ENCODE measurements at places on chromosomes 16 and 17.

- DNase-seq = no peak
Measured at GRCh38 chr17:737561-738113, 5.2 kb downstream of the TLCD3A start.

GRCh38 chr17:58338841-58339754 is 10.5 kb upstream of the TSPOAP1 start:
- DNase-seq = no peak

GRCh38 chr16:48361012-48361411 is 24.2 kb downstream of the SIAH1 start:
- DNase-seq = no peak

DNA sequence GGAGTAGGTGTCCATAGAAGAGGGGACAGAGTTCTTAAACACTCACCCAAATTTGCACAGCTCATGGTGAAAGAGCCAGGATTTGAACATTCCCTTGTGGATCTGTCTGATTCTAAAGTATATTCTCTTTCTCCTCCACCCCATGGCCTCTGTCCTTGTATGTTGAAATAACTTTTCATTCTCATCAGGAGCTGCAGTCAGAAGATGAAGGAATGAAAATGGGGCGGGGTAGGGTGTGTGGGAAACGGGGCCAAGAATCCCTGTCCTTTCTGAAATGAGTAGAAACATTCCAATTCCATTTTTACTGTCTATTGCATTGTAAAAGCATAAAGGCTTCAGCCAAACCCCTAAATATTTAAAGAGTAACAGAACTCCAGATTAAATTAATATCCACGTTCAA is 42.8 kb downstream of the NOG start:
- DNase-seq = no peak

DNA sequence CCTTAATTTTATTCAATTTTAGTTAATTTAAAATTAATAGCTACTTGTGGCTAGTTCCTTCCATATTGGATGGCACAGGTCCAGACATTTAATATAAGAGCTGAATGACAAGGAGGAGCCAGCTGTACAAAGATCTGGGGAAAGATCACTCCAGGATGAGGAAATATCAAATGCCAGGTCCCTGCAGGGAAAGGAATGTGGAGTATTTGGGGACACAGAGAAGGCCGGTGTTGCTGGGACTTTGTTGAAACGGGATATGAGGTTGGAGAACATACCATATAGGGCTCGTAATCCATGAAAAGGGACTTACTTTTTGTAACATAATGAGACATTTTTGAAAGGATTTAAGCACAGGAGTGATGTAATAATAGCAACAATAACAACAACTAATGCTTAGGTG is 426.8 kb downstream of the HS3ST4 start:
- no peak for DNase-seq

DNA sequence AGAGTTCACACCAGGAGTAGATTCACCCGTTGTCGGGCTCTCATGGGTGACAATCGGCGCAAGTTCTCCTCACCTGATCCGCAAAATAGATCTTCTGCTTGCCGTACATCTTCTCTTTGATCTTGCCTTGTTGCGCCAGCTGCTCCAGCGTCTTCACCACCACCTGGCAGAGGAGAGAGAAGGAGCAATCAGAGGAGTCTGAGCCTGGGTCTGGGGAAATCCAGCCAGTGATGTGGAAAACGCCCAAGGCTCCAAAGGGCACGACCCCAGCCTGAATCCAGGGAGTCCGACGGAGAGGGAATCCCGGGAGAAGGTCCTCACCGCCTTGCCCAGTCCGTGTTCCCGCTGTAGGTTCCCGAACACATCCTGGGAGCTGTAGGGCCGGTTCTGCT is 393 bp downstream of the PSMC3IP start:
- no peak for DNase-seq

- no peak for DNase-seq
Measured at GRCh38 chr17:49830605-49831004, 17.3 kb downstream of the TAC4 start.

GRCh38 chr16:66857437-66857836 is 13.2 kb downstream of the CA7 start:
- no peak for DNase-seq

GRCh38 chr17:7849751-7850504 is 4.9 kb upstream of the TMEM88 start:
- no peak for DNase-seq

DNA sequence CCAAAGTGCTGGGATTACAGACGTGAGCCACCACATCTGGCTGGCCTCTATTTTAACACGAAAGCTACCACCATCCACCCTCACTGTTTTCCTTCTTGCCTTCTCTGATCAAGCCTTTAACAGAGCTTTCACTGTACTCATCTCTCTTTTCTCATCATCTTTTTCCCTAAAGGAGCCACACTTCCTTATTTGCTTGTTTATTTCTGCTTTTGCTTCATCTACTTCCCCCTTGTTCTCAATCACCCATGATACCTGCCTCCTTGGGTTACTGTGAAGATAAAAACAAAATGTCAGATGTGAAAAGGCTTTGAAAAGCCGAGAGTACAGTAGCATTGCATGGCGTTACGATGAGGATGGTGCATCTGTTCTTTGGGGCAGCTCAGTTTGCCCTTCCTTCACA is 79.9 kb downstream of the ZNF18 start:
- no peak for DNase-seq

GRCh38 chr16:50611332-50611934 is 63.2 kb downstream of the NKD1 start:
- DNase-seq = no peak

DNA sequence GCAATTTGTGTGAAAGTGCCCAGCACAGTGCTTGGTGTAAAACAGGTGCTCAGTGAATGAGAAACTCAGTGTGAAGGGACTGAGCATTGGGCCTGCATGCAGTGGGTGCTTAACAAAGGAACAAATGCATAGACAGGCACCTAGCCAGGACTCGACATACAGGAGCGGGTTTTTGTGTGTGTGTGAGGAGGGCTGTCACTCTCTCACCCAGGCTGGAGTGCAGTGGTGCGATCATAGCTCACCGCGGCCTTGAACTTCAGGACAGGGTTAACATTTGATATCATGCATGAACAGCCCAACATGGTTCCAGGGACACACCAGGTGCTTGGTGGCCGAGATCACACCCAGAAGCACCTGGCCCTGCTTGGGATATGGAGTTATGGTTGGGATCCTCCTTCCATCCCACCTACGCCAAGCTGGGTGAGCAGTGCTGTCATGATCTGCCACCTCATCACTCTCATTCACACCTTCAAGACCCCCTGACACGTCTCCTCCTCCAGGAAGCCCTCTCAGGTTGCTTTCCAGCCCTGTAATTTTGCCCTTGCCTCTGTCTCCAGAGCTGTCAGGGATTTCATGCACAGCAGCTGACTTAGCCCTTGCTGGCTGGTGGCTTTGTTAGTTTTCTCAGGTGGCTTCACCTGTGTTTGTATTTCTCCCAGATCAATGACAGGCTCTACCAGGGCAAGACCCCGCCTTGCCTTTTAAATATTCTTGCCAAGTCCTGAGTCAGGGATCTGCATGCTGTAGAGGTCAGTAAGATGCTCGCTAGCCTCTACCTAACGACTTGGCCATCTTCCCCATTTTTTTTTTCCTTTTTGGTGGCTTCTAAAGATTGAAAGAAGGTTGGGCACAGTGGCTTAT is 66.4 kb downstream of the OR1D5 start:
- no peak for DNase-seq

- DNase-seq = no peak
Measured at GRCh38 chr17:78407387-78408000, 29.0 kb downstream of the PGS1 start.

GRCh38 chr16:63876103-63876502 is 1245.8 kb downstream of the CDH11 start:
- DNase-seq = no peak

DNA sequence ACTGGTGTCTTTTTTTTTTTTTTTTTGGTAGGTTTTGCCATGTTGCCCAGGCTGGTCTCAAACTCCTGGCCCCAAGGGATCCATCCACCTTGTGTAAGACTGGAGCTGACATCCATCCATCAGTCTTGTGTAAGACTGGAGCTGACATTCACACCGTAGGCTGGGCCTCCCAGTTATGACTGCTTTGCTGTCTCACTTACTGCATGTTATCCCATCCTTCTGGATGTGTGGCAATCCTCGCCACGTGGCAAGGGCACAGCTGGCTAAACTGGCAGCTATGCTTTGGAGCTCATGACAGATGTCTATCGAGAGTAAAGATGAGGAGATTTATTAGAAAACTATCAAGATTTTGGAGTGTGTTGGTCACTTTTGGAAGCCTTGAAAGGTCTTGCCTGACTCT is 115.1 kb downstream of the ABCA8 start:
- DNase-seq = no peak

DNA sequence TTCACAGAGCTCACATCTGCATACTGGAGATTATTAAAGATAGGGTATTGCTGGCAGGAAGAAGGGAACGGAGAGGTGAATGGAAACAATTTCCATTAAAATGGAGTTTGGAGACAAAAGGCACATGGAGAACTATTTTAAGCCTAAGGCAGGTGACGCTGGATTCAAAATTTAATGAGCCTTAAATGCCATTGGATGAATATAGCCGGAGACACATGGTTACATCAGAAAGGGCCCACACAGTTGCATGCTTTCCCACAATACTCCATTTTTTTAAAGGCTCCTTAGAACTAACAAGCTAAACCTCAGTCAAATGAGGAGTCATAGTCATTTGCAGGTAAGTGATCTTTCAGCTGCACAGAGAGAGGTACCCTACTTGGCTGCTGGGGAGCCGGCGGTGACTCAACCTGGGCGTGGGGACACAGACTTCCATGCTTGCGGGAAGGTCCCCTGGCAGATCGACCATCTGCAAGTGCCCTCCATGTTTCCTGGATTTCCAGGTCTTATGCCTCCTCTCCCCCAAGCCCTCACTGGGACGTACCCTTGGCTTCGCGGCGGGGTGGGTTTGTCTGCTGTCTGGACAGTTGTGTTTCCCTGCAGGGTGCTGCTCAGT is 259.2 kb downstream of the CBLN1 start:
- DNase-seq = no peak

GRCh38 chr16:18839555-18839954 is 38.2 kb upstream of the ARL6IP1 start:
- DNase-seq = no peak

DNA sequence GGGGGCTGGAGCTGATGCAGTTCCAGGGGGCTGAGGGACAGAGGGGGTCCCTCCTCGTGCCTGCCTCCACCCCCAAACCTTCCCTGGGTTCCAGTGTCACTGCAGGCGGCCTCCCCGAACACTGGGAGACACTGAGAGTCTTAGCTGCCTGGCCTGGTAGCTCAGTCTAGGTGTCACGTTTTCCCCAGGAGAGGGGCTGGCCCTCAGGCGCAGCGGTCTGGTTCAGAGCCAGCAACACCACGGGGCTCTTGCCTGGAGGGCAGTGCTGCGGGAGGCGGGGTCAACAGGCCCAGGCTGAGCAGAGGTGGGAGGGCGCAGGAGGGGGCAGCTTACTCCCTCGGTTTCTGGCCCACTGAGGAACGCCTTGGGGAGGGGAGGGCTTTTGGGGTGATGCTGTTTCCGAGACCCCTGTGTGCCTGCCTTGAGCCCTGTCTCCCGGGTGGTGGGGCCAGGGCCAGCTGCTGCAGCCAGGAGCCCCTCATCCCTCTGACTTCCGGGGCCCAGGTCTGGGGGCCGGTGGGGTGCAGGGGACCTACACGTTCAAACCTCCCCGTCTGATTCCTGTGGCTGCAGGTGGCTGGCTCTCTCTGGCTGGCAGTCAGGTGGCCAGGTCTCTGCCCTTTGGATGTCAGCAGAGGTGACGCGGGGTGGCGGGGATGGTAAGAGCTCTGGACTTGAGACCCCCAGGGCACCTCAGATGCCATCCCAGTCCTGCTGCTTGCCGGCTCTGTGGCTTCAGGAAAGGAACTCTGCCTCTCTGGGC is 89.3 kb upstream of the GSE1 start:
- peak; percentile 45 for DNase-seq

DNA sequence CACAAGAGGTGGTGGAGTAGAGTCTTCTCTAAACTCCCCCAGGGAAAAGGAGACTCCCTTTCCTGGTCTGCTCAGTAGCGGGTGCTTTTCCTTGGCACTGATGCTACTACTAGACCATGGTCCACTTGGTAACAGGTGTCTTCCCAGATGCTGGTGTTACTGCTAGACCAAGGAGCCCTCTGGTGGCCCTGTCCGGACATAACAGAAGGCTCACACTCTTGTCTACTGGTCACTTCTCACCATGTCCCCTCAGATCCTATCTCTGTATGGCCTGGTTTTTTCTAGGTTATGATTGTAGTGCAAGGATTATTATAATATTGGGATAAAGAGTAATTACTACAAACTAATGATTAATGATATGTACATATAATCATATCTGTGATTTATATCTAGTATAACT is 49.7 kb upstream of the ARL4D start:
- DNase-seq = no peak

DNA sequence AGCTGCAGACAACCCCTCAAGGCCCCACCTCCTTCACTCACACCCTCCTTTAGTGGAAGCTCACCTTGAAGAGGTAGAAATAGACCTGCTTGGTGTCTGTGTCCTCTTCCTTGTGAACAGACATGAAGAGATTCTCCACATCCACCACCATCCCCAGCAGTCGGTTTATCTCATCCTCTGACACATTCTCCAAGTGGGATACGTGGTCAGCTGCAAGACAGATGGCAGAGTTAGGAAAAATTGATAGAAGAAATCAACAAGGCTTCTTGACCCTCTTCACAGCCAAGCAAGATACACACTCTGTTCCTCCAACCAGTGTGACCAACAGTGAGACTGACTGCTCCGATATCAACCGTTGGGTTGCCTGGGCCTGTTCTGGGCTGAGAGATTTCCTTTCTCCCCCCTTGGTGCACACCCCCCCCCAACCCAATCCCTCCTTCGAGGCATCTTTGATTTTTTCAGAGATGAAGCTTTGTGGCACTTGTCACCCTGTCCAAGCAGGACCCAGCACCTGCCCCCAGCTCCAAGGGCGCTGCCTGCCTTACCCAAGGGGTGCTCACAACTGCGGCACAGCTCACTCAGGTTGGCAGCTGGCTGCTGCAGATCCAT is 902 bp downstream of the KAT2A start:
- no peak for DNase-seq

GRCh38 chr17:69856946-69857345 is 218.1 kb upstream of the KCNJ16 start:
- no peak for DNase-seq

DNA sequence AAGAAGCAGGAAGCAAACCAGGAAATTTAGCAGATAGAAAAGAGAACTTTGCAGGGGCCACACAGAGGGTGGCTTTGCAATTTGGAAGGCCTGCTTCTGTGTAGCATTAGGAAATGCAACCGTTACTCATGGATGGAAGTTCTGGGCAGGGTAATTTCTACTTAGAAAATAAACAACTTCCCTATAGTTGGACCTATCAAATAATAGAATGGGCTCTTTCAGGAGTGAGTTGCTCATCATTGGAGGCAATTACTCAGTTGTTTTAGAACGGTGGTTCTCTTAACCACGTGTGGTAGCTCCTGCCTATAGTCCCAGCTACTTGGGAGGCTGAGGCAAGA is 25.8 kb upstream of the HS3ST2 start:
- DNase-seq = no peak

- no peak for DNase-seq
Measured at GRCh38 chr16:15739950-15740349, 89.9 kb downstream of the NDE1 start.

GRCh38 chr17:2336852-2337543 is at the start of gene SGSM2:
Gene SGSM2, plus strand, starts transcription at chr17:2337501. Its CDS starts 188 bp downstream, at chr17:2337689.
- no peak for DNase-seq

- DNase-seq = peak; percentile 73
Measured at GRCh38 chr16:685967-686366, 1.8 kb upstream of the JMJD8 start.

Measured in NCI-H460 (cell line).